ENCODE measurements at places on chromosomes 2 and 18. TPM values are rescaled to one million over a fixed set of nuclear protein-coding genes. Genes with fewer than 3 reads are reported as not detected.

Gene SALL3
- not detected for total RNA-seq

Gene PDCD1
- not detected for total RNA-seq

Gene STPG4
- total RNA-seq: 0.19 TPM

Gene ECEL1
- not detected for total RNA-seq

Gene ZNF892
- total RNA-seq: 4.6 TPM

Gene TXNL1
- total RNA-seq: 55.0 TPM

Gene LYG1
- total RNA-seq: 0.86 TPM

Gene ATP8B1
- total RNA-seq: 5.6 TPM

Gene AFF3
- total RNA-seq: not detected

Gene BCL11A
- total RNA-seq: 0.13 TPM

Gene EGR4
- not detected for total RNA-seq

Gene AP1S3
- 1.8 TPM for total RNA-seq

Gene RMC1
- 24.5 TPM for total RNA-seq

Gene FOXI3
- total RNA-seq: not detected

Gene RAD51AP2
- total RNA-seq: under 0.01 TPM

Gene SPR
- 39.3 TPM for total RNA-seq

Gene GCG
- total RNA-seq: 0.17 TPM

Gene RHOB
- total RNA-seq: 92.2 TPM

Gene GALR1
- total RNA-seq: not detected

Gene OR6B2
- total RNA-seq: not detected

Gene LRATD1
- 0.57 TPM for total RNA-seq

Gene EPHA4
- total RNA-seq: 17.4 TPM

DNA sequence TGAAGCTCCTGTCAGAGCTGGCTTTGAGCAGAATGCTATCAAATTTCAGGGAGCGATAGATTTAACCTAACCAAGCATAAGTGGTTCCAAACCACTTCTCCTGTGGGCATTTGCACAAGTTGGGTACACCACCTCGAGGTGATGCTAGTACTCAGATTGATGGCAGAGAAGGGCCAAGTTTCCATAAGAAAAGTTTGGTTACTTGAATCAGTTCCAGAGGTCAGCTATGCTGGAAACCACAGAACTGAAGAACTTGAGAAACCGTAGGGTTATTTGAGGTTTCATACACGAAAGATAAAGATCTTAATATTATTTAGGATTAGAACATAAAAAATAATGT lies 238.2 kb upstream of the SOX11 start:
- DNase-seq: no peak

- DNase-seq: peak; percentile 21
Measured at GRCh38 chr2:181886192-181886591, 5.3 kb upstream of the ITPRID2 start.

GRCh38 chr2:88810017-88810416 lies 118.5 kb downstream of the RPIA start:
- DNase-seq: no peak

DNA sequence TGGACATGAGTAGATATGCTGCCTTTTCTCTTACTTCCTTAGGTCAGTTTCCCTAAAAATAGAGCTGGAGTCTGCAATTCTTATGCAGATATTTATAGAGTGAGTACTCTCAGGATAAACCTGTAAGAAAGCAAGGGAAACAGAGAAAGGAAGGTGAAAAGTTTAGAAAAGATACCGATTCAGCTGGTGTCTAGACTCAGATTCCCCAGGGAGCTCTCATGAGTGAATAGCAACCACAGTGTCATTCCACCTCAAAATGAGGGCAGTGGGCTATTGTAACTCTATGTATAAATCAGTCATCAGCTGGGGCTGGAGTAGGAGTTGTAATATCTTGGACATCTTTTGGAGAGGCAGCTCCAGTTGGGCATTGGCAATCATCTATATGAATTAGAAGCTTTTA lies 1485.1 kb upstream of the TMEFF2 start:
- DNase-seq: peak; percentile 16

DNA sequence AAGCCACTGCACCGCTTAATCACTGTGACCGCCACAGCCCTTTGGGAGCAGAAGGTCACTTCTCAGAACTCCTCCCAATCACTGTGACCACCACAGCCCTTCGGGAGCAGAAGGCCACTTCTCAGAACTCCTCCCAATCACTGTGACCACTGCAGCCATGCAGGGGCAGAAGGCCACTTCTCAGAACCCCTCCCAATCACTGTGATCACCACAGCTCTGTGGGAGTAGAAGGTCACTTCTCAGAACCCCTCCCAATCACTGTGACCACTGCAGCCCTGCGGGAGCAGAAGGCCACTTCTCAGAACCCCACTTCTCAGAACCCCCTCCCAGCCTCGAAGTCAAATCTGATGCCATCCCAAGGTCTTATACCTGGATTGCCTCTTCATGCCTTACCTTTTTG lies 56.8 kb upstream of the DAPL1 start:
- no peak for DNase-seq

DNA sequence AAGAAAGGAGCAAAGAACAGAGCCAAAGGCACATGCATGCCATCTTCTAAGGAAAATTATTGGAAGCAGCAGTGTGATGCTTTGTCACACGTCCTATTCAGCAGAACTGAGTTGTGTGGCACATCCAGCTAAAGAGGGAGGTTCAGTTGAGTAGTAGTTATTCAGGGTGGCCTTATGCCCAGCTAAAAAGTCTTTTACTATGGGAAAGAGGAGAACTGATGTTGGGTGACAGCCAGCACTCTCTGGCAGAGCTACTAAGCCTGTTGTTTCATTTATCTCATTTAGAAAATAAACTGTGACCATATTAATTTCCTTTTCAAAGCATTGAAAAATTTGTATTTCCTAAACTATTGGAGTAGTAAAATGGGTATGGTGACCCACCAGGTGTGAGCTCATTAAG lies 18.5 kb downstream of the ITGA6 start:
- DNase-seq: peak; percentile 52

DNA sequence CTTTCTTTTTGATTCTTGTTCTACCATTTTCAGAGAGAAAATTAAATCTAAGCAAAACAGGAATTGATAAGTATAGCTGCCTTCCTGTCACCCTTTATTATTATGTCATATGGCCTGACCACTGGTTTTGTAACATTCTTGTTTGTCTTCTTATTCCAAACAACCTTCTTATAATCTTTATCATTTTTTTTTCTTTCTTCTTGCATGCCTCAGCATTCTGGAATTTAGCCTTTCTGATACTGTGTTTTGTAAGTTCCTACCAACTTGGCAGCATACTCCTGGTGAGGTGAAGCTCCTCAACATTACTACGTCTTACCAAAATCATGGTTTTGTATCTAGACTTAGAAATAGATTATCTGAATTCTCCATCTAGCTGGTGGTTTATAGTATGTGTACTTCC lies 199.2 kb downstream of the CAMKMT start:
- no peak for DNase-seq

GRCh38 chr18:45935591-45936335 lies 31.4 kb downstream of the EPG5 start:
- DNase-seq: peak; percentile 69

GRCh38 chr2:44620189-44620990 lies 258.6 kb downstream of the CAMKMT start:
- DNase-seq: no peak

- no peak for DNase-seq
Measured at GRCh38 chr2:159209341-159210306, 76.9 kb downstream of the WDSUB1 start.

- DNase-seq: no peak
Measured at GRCh38 chr2:129059476-129059875, 740.8 kb upstream of the HS6ST1 start.

DNA sequence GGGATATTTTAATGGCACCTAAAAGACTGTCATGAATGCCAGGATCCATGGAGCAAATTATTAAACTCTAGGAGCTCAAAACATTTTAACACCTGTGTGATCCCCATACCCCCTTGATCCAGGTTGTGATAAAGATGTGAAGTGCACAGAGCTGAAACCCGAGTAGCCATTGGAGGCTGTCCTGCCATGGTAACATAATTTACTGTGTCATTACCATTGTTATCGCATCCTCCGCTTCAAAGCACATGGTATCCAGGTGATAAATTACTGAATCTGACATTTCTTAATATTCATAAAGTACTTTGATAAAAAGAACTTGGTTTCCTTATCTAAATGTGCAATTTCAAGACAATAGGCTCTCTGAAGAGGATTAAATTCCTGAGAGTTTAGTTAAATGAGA lies 109.3 kb downstream of the CHST9 start:
- DNase-seq: no peak

DNA sequence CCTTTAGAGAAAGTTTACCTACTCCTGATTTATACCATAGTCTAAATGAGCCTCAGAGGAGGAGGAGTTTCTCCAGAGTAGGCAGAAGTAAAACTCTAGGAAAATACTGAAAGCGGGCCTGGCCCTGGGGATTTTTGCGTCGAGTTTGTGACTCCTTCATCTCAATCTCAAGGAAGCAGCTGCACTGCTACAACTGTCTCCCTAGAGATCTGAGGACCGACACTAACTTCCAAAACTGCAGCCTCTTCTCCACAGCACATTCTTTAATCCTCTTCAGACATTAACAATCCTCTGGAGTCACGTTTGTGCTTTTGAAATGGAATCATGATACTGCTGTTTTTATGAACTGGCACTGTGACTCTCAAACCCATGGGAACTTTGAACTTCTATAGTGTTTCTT lies 281.4 kb downstream of the KCNS3 start:
- DNase-seq: peak; percentile 15

DNA sequence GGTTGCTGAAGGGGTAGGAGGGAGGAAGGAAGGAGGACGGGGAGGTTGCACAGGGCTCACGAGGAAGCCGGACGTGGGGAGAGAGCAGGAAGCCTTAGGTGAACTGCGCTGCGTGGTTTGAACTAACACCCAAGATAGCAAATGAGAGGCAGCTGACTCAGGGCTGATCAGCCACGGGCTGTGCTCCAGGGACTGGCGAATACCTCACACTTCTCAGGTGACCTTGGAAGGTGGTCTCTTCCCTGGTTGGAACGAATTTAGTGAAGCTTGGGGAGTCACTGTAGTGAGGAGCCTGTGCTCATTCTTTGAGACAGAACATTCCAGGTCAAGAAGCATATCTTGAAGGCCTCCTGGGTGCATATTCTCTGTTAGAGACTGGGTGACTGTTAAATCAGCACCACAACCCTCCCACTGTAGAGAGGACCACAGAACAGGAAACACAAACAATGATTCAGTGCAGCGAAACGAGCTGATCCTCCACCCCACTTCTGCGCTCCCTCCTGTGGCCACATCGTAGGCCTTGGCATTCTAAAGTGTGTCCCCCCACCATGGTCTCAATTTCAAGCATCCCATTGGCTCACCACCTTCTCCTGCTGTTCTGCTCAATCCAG lies 33.8 kb downstream of the TOGARAM2 start:
- DNase-seq: peak; percentile 78

GRCh38 chr2:219448776-219449341 lies 14.2 kb downstream of the SPEG start:
- DNase-seq: no peak

- no peak for DNase-seq
Measured at GRCh38 chr2:189024901-189025618, 50.9 kb downstream of the COL3A1 start.

DNA sequence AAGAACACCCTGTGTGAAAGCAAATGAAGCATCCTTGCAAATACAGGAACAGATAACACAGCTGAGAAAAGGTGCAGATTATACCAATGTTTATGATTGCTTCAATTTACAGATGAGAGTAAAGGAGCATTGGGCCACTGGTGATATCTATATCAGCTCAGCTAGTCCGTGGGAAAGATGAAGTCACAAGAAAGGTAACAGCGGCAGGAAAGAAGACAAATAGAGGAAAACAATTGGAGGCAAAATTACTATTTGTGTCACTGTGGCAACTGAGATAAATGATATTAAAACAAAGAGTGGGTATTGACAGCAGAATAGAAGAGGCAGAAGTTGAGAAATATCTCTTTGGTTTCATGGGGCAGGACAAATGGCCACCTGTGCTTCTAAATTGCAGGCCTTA lies 121.2 kb upstream of the CAVIN2 start:
- no peak for DNase-seq

DNA sequence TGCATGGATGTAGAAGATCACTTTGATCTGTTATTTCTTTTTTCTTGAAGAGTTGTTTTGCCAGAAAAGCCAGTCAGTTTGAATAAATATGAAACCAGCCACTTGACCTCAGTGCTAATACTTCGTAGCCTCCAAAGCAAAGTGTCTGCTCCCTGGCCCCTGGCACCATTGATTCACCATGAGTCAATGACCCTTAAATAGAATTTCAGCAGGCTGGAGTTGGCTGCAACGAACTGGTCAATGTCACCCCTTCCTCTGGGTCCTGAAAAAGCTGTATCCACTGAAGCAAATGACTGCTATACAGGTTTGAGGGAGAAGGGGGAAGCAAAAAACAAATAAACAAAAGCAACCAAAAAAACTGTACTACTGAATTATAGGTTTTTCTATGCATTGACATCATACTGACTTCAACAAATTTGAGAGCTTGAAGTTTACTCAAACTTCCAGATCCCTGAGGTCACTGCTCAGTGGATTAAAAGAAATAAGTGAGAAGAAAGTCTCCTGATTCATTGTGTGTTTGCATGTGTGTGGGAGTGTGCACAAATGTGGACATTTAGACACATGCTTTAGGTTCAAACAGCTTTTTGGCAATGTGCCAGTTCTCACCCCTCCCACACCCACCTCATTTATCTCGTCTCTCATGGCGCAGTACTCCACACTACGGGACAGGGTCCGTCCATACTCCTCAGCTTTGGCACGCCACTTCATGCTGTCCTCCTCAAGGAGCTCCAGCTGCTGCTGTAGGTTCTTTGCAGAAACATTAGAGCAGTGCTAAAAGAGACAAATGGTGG lies 58.1 kb upstream of the TTN start:
- peak; percentile 85 for DNase-seq

DNA sequence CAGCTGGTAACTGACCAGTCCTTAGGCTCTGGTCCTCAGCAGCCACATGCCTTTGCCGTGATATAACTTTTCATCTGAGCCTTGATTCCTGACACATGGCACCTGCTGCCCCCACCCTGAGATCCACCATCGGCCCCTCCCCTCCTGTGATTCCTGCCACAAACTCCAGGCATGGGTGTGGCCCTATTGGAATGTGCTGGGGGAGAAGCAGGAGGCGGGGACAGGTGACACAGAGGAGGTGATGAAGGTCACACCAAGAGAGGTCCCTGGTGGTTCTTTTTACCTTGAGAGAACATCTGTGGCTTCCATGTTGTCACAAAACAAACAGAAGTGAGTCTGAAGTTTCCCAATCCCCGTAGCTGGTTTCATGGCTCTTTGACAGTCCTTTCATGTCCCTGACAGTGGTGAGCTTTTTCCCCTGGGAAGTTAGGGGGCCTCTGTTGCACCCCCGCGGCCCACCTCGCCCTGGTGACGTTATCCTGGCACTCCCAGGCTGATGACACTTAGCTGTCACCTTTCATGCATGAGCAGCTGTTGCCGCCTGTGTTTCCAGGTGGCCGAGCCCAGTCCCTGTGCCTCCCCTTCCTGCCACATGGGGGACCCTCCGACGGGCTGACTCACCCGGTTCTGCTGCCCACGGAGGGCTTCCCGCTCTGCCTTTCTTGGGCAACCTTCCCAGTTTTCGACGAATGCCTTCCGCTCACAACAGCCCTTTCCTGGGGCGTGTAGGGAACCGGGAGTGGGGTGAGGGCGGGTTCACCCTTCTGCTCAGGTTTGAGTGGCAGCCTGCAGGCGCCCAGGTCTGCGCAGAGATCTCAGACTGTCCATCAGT lies 66.3 kb upstream of the GLI2 start:
- peak; percentile 33 for DNase-seq

GRCh38 chr2:217919781-217920351 lies 82.9 kb downstream of the TNS1 start:
- peak; percentile 45 for DNase-seq

GRCh38 chr2:46183426-46183825 lies 113.8 kb upstream of the EPAS1 start:
- no peak for DNase-seq

- no peak for DNase-seq
Measured at GRCh38 chr2:20509770-20510490, 63.1 kb downstream of the RHOB start.

GRCh38 chr18:55546851-55547704 lies 40.9 kb downstream of the TCF4 start:
- peak; percentile 93 for DNase-seq
